ENCODE measurements at places on chromosomes 1 and 21.

DNA sequence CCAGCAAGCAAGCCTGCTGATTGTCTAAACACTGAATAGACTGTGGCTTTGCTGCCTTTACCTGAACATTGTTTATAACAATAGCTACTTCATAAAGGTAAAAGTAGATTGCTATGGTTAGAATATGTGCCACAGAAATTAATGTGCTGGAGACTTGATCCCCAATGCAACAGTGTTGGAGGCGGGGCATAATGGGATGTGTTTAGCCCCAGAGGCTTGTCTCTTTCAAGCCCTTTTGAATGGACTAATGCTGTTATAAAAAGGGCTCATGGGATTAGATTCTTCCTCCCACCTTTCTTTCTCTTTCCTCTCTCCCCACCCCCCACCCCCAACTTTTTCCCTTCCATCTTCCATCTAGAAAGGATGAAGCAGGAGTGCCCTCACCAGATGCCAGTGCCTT, 80.2 kb upstream of the PPP2R5A start:
- DNase-seq, result no peak

GRCh38 chr1:43077273-43077672, 94.8 kb downstream of the EBNA1BP2 start:
- no peak for DNase-seq

- no peak for DNase-seq
Observed at GRCh38 chr1:3599286-3599811, 12.0 kb downstream of the MEGF6 start.

DNA sequence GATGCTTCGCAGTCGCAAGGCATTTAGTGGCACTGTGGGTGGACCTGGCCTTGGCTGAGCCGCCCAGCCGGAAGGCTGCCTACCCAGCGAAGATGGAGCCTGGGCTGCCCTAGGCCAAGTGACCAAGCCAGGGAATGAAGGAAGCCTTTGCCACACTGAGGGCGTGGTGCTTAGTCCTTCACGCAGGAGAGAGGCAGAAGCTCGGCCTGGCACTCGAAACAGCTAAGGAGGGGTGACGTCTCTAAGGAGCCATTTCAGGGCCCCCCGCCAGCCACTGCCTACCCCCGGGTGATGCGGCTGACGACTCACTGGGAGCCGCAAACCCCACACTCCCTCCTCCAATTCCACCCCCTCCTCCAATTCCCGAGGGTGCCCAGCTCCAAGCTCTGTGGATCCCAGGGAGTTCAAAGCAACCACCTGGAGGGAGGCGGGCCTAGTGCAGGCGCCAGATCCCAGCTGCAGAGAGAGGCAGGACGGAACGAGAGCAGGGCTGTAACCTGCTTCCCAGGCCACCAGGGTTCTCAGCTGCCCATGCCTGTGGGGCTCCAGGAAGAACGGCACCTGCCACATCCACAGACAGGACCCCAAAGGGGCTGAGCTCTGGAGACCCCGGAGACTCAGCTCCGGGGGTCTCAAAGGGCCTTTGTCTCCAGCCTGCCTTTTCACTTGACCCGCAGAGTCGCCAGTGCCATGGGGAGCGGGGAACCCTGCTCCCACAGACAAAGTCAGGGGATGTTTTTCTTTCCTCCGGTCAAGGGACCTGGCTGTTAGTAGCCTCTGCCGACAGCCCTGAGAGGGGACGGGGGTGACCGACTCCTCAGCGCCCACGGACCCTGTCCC, 75.8 kb downstream of the ARHGEF16 start:
- no peak for DNase-seq

DNA sequence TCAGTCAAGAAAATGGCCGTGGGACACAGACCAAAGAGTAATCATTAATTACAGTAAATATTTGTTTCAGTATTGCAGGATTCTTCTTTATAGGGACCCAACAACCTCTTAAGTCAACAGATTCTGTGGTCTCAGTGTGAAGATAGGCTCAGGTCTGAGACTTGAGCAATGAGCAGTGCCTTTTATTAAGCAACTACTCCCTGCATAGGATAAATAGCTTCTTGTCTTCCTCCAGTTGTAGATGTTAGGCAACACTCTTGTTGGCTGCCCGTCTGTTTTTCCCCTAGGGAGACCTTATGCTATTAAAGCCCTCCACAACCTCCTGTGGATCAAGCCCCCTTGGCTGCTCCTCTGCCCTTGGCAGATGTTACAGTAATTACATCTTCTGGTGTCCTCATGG, 1.8 kb upstream of the OMA1 start:
- DNase-seq, result no peak

DNA sequence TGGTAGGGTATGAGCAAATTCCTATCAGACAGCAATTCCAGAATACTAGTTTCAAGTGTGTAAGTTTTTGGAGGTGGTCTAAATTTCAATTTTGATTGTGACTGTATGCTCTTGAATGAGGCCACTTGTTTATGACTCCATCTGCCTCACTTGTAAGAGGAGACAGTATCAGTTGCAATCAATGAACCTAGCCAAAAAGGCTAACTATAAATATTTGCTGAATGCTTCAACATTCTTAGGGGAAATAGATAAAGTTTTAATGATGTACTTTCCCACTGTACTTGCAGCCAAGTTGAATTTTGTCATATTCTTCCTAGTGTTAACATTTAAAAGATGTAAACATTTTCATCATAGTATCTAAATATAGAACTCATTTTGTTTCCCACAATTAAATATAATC, 32.1 kb upstream of the RWDD3 start:
- no peak for DNase-seq

GRCh38 chr1:153796786-153797659, 21.8 kb downstream of the SLC27A3 start:
- peak; percentile 78 for DNase-seq

GRCh38 chr1:92804721-92805201, 19.9 kb upstream of the EVI5 start:
- no peak for DNase-seq

DNA sequence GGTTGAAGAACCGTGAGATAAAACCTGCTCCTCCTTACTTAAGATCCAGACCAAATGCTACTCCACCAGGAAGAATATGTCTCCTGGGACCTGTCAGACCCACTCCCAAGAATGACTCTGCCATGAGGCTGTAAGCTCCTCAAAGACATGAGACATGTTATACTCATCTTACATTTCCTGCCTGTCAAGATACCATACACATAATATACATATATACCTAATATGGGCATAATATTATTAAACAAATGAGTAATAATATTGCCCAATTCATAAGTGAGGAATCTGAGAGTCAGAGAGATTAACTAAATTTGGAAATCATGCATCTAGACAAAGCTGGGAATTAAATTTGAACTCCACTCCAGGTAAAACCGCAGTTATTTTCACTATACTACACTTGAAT, 634.9 kb downstream of the LMO4 start:
- DNase-seq, result no peak

DNA sequence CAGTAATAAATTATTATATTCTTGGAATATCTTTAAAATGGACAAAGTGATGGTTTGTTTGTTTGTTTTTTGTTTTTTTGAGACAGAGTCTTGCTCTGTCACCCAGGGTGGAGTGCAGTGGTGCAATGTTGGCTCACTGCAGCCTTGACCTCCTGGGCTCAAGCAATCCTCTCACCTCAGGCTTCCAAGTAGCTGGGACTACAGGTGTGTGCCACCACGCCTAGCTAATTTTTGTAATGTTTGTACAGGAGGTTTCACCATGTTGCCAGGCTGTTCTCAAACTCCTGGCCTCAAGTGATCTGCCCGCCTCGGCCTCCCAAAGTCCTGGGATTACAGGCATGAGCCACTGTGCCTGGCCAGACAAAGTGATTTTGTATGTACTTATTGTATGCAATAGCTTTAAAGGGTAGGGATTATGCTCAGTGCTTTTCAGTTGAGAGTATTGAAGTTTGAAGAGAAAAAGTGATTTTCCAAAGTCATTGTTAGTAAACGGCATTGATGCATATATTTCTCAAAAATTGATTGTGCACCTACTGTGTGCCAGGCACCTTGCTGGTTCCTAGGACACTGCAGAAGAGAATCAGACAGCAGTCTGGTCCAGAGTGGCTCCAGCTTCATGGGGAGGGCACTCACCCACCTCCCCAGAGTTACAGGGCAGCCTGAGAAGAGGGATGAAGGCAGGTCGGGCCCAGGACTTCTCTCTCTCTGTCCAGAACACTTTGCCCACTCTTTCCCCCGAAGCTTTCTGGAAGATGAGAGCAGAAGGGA, 34.2 kb upstream of the TTC22 start:
- DNase-seq, result no peak

DNA sequence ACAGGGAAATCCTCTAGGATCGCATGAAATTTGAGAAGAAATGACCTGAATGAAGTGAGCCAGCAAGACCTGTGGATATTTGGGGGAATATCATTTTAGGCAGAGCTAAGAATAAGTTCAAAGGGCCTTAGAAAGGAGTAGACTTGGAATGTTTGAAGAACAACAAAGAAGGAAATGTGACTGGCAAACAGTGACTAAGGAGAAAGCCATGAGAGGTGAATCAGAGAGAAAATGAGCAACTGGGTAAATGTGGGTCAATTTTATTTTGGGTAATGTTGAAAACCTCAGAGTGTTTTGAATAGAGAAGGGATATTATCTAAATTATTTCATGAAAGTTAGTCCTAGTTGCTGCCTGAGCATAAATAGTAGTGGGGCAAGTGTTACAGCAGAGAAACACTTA, 672.8 kb downstream of the LMO4 start:
- DNase-seq, result no peak

DNA sequence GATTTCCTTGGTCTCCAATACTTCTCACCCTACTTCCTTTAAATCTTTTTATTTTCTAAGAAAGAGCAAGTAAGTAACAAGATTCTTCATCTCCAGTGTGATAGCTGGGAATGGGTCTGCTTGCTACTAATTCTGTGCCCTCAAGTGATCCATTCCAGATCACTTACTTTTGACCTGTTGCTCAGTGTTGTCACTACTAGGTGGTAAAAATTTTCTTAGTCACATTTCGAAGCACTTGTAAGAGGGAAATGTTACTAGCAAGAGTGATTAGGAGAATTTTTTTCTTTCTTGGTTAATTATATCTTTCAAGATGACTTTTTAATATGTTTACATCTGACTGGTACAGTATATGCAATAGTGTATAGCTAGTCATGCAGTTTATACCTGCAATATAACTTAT, 2.2 kb downstream of the UBAP2L start:
- no peak for DNase-seq

DNA sequence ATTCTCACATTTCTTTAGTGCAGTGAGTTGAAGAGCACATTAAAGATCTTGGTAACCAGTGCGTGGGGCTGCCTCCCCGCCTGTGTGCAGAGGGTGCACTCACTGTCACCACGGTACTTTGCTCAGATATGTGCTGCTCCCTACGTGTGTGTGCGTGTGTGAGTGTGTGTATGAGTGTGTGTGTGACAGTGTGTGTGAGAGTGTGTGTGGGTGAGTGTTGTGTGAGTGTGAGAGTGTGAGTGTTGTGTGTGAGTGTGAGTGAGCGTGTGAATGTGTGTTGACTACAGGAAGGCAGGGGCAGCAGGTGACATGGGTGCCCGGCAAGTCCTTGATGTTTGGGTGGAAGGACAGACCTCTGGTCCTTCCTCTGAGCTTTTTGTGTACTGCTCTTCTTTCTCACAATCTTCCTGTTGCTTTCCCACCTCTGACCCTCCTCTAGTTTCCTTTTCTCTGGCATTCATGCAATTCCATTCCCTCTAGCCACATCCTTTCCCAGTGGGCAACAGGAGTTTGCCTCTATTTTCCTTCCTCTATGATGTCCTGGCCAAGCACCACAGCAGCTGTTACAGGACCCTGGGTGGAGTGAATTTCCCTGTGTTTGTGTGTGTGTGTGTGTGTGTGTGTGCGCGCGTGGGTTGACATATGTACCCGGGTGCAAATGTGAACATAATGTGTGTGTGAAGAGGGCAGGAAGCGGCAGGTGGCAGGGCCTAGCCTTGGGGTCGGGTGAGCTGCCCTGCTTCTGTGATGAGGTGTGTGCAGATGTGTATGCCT, 19.8 kb downstream of the LHX4 start:
- DNase-seq, result no peak

DNA sequence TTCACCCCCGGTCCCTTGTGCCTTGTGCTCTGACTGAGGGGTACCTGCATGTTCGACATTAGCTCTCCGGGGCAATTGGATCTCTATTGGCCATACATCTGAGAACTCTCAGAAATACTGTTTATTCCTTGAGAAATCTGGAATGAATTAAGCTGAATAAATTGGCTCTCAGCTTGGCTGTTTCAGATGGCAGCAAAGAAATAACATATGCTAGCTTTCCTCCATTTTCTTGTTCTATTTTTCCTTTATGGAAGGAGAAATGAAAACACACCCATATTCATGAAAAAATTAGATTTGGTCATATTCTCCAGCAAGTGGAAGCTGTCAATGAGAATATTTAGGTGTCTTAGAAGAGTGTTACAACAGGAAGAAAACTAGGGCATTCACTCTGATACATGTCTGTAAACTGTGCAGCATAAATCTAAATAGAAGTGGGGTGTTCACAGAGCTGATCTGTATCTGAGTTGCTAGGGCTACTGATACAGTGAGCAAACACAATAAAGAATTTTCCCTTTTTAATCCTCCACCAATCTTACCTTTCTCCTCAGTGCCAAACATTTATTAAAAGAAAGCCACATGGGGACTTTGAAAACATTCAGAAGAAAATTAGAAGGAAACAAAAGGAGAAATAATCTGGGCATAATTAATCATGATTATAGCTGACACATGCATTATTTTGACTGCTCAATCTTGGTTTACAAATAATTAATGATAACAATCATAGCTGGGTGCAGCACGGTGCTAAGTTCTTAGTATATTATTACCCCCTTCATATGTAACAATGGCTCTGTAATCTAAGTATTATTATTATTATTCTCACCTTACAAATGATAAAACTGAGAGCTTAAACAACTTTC, 671.9 kb upstream of the USP24 start:
- no peak for DNase-seq

GRCh38 chr1:208101661-208102431, 142.3 kb downstream of the PLXNA2 start:
- DNase-seq, result no peak

- no peak for DNase-seq
Observed at GRCh38 chr1:28457678-28458077, 48.2 kb upstream of the RCC1 start.

DNA sequence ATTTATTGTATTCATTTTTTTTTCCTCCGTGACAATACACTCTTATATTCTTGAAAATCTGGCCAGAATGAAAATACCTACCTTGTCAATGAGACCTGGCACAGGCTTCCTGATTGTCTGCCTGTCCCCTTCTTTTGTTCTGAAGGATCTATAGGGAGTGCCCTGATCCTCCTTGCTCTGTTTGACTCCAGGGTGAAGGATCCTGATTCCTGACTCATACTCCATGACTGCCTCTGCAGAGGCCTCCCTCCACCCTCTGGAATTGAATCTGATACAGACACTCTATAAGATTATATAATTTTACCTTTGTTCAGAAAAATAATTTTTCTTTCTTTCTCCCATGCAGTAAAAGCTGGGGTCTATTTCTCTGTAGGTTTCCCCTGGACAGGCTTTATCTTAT, 116.2 kb downstream of the HMCN1 start:
- no peak for DNase-seq

GRCh38 chr1:92924501-92924900, 36.8 kb downstream of the DIPK1A start:
- DNase-seq, result no peak

- DNase-seq, result no peak
Observed at GRCh38 chr1:197763307-197763706, 12.0 kb downstream of the DENND1B start.

Measured in stimulated activated CD4-positive, alpha-beta T cell treated with anti-CD3 and anti-CD28 coated beads, Interleukin-4, amount 100 ng/mL, for 4 hours (primary cell).